ENCODE measurements at places on chromosomes 11 and 22. TPM values are rescaled to one million over a fixed set of nuclear protein-coding genes. Genes with fewer than 3 reads are reported as not detected.

DNA sequence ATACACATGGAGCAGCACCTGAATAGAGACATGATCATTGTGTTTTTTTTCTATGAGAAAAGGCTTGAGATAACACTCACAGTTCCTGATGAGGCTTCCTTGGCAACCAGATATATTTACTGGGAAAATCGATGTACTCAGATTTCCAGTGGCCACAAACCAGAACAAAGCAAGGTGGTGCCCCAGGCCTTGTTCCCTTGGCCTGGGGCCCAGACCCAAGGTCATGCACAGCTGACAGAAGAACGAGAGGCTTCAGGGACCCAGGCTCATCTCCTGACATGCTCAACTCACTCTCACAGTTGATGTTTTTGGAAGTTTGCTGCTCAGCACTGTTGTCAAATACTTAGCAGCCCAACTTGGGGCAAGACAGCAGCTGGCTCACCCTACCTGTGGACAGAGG, 281.8 kb downstream of the NTM start:
- DNase-seq, result no peak

KCNK4 gene
- 0.09 TPM for polyA plus RNA-seq

GRCh38 chr22:42282943-42283277, 12.5 kb upstream of the TCF20 start:
- DNase-seq, result no peak

DNA sequence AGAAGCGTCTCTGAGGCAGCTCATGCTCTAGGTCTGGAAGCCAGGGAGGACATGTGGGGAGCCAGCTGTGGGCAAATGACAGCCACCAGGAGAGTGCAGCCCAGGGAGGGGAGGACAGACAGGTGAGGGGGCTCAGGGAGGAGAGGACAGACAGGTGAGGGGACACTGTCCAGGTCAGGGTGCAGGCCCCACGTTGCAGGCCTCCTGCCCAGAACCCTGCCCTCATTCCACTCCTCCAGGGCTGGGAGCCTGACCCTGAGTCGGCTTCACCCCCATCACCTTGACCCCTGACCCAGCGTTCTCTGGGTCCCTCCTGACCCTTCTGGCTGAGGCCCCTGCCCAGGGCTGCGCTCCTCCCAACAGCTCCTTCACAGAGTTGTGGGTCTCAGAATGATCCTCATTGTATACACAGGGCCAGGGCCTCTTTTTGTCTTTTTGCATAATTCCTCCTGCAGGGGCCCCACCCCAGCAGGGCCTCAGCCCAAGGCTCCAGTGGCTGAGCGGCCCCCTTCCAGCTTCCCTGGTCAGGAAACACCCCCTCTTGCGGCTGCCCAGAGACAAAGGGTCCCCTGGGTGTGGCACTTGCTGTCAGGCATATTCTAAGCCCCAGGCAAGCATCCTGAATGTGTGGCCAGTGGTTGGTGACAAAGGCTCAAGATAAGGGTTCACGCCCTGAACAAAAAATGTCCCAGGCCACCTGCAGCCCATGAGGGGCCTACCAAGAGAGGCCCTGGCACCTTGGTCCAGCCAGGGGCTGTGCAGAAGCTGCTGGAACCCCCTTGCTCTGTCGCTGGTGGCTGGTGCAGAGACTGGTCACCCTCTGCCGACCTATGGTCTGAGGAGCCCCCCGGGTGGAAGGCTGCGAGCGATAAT, 853.0 kb downstream of the BRD1 start:
- no peak for DNase-seq

OR52E8 gene
- not detected for polyA plus RNA-seq

CALCA gene
- 1.5 TPM for polyA plus RNA-seq

- DNase-seq, result peak; percentile 73
Measured at GRCh38 chr22:50218996-50219727, 18.4 kb downstream of the SELENOO start.

GRCh38 chr11:13676576-13676975, 8.1 kb downstream of the FAR1 start:
- no peak for DNase-seq

- peak; percentile 41 for DNase-seq
Measured at GRCh38 chr22:35467681-35468434, 67.9 kb downstream of the MCM5 start.

DNA sequence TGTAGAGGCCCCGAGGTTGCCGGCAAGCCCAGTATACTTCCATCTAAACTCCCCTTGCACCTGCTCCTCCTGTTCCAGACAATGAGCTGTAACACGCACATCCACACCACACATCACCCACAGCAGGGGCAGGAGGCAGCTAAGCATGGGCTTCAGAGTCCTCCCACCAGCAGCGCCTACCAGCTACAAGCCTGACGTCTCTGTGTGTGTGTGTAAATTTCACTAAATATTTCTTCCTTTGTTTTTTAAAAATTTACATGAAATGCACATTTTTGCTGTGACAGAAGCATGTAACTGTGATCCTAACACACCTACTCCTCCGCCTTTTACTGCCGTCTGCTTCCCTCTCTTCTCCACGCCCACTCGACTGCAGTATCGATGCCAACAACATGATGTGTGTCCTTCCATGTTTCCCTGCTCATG, 29.4 kb upstream of the PACSIN2 start:
- no peak for DNase-seq

RBX1 gene
- polyA plus RNA-seq, result 83.7 TPM

- no peak for DNase-seq
Measured at GRCh38 chr22:27726331-27726685, 75.2 kb downstream of the MN1 start.

DNA sequence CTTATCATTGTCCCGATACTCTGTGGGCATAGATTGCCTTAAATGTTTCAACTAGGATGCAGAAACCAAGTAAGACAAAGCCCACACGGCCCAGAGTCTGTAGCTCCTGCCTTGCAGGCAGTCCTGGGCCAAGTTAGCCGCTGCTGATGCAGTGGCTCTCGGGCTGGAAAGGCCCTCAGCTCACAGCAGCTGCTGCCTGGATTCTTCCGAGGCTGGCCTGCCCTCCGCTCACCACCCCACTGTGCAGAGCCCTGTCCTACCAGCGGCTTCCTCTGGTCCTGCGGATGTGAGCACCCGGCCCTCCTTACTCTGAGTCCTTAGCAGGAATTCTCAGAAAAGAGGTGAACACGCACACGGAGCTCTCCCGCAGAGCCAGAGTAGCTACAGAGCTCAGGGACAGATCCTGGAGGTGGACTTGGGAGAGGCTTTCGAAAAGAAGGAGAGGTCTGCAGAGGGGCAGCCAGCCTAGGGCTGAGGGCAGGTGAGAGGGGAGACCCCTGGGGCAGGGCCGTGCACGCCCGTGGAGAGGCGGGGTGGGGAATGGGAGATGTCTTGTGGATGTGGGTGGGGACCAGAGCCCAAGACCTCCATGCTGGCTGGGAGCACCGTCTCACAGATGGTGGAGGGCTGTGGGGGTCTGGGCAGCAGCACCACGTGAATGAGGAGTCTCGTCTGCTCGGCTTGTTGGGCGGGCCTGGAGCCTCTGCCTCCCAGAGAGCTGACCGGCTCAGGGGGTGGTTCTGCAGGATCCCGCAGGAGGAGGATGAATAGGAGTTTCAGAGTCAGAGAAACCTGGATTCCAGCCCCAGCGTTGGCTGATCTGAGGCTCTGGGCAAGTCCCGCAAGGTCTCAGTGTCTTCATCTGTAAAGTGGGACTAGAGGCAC, 117.4 kb upstream of the B3GAT1 start:
- DNase-seq, result no peak

GRCh38 chr11:132639986-132640385, 892.3 kb downstream of the OPCML start:
- DNase-seq, result no peak

GALNT18 gene
- 20.7 TPM for polyA plus RNA-seq

DNA sequence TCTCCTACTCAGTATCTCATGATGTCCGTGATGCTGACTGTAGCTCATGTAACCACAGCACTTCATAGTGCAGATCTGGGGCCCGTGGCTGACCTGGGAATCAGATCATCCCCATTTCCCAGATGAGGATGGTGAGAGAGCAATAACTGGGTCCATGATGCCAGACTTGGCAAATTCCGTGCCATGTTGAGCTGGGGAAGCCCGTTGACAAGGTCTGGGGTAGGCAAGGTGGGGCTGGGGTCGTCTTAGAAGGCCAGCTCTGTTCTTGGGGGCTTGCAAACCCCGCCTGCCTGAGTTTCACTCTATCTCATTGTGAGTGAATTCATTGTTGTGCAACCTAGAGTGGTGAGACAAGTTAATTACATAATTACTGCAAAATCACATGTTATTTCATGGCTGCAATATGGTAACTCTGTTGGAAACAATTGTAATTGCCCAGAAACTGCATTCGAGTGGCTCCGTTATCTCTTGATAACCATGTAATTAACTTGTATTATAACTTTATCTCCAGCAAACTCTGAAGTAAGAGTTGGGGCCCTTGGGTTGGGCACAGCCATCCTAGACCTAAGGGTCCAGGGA, 41.7 kb downstream of the LMO1 start:
- DNase-seq, result no peak

SHANK2 gene
- polyA plus RNA-seq, result 19.5 TPM

SNRPD3 gene
- 182 TPM for polyA plus RNA-seq

DNA sequence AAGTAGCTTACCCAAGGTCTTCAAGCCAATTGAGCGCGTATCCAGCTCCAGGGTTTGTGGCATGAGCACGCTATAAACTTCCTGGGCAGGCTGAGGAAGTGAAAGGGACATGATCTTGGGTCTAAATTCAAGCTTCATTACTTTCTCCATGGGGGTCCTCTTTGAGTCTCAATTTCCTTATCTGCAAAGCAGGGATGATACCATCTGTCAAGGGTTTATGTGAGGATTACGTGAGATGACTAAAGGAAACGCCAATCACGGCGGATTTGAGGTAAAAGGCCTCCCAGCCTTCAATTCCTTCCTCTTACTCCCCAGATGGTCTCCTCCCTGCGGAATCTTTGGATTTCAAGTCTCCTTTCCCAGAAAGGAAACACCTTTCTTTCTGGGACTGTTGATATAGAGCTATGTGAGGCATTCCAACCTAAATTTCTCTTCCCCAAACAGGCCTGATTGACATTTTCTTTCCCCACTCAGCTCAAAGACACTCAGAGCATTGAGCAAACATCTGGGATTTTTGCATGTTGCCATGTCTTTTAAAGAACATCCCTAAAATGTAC, 474.4 kb downstream of the INSC start:
- no peak for DNase-seq

GRCh38 chr11:96001037-96001436, 77.1 kb upstream of the MTMR2 start:
- peak; percentile 88 for DNase-seq

DNA sequence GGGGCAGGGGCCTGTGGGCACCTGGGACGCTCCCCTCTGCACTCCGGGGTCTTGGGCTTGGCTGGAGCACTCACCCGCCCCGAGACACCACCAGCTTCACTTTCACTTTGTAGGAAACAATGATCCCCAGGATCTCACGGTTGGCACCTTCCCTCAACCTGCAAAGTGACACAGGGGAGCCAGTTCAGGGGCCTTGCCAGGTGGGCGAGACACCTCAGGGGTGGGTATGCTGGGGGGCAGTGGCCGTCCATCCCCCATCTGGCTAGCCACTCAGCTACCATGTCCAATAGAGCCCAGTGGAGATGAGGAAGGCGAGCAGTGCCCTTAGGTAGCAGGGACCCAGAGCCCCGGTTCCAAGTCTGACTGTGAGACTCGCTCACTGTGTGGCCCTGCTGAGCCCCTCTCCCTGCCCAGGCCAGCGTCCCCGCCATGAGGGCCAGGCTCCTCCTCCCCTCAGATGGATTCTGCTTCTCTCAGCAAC, 32.3 kb downstream of the TPBGL start:
- no peak for DNase-seq

GRCh38 chr11:95434489-95435057, 203.6 kb upstream of the SESN3 start:
- DNase-seq, result no peak

DNA sequence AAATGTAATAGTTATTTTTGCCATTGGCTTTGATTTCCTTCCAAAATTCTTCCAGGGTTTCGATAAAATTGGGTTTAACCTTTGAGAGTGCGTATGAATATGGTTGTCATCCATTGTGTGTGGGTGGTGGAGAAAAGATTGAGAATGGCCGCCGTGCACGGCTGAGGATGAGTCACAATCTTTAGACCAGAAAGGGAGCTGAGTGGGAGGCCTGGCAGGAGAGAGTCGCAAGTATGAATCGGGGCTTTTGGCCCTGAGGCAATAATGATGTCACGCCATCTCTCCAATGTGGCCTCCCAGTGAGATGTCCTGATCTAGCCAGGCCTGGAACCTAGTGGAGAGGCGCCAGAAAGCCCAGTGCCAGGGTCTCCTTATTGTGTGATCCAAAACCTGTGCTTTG, 33.1 kb upstream of the SMPD1 start:
- DNase-seq, result no peak

HBE1 gene
- 16.6 TPM for polyA plus RNA-seq

DNA sequence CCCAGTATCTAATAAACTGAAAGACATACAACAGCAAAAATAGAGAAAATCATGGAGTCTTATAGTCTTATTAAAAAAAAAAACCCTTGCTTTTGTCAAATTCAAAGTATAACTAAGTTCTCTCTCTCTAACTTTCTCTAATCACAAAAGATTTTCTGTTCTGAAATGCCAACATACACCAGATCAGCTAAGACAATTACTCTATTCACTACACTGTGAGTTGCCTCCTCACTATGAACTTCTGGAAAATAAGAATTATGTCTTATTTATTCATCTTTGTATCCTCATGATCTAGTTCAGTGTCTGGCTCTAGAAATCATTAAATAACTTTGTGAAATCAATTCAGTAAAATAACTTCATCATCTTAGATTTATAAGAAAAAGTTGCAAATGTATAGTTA, 12.7 kb downstream of the FAM76B start:
- DNase-seq, result no peak

PRG3 gene
- polyA plus RNA-seq, result 1.5 TPM

OR51B2 gene
- not detected for polyA plus RNA-seq

DNA sequence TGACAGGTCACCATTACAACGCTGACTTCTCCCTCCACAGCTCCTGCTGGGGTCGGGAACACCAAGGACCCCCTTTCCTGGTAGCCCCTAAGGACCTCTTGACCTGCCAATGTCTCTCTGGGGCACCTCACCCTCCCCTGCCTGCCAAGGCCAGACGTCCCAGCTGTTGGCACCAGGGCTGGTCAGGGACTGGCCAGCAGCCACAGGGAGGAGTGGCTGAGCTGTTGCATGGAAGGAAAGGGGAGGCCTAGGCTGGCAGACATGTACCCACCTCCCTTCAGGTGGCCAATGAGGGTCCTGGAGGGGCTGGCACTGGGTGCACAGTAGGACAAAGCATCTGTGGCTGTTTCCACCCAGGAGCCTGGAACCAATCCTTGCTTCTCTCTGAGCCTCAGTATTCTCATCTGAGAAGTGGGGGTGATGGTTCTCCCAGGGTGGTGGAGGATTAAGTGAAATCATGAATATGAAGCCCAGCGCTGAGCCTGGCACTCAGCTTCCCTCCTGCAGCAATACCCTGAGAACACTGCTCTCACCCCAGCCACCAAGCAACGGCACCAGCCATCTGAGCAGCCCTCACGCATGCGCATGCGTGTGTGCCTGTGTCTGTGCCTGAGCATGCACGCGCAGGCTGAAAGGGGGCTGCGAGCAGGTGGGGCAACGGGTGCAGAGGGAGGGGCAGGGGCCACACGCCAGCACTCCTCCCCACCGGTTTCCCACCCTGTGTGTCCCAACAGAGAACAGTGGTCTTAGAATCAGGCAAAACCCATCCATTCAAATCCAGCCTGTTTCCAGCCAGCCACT, 5.9 kb downstream of the KCNJ4 start:
- DNase-seq, result no peak

Measured in right lung (tissue), 10 donors.